ENCODE measurements at places on chromosomes 4 and X.
A peak's percentile ranks its signal among the peaks of the same experiment; 100 is the strongest.

- no peak for DNase-seq
Measured at GRCh38 chrX:116276261-116276660, 105.7 kb downstream of the AGTR2 start.

- DNase-seq = no peak
Measured at GRCh38 chr4:153592064-153592463, 92.0 kb upstream of the TLR2 start.

- no peak for DNase-seq
Measured at GRCh38 chr4:10421344-10422055, 35.7 kb downstream of the ZNF518B start.

GRCh38 chr4:1241936-1242505, 6.9 kb downstream of the CTBP1 start:
- no peak for DNase-seq

DNA sequence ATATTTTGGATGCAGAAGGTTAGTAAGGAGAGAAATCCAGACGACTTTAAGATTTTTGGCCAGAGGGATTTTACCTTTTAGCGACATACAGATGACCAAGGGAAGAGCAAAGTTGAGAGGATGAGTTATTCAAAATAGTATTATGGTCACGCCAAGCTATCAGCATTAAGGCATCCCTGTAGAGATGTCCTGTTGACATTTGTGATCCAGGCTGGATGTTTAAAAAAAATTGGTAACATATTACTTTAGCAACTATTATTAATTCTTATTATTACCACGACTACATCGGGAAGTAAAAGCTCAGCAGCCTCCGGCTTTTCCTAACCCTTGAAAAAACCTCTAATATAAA, 562 bp upstream of the OSTC start:
- no peak for DNase-seq

- no peak for DNase-seq
Measured at GRCh38 chr4:166987026-166987425, 247.3 kb downstream of the SPOCK3 start.

DNA sequence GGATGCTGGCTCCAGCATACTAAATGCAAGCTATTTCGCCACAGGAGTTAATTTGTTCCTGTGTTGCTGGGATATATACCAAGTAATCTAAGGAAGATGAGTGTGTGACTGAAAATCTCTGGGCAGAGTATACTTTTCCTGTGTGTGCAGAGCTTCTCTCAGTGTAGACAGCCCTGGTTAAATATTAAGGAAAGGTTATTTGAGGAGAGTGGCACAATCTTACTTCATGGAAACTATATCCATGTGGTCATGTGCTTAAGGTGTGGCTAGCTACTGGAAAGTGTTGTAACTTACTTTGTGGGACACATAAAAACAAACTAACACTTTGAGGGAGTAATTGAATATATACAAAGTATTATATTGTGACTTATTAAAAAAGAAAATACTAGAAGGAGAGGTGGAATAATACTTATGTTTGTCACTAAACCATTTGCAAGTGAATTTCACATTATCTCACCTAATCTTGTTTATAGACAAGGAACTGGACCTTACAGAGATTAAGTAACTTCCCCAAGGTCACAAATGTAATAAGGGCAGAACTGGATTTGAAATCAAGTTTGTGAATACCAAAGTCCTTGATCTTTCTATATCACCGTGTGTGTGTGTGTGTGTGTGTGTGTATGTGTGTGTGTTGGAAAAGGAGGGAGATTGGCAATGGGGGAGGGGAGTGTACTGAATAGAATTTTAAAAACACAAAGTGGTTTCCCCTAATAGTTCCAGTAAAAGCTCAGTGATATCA, 408.2 kb upstream of the NR3C2 start:
- no peak for DNase-seq

- no peak for DNase-seq
Measured at GRCh38 chrX:29299684-29300083, 712.4 kb downstream of the IL1RAPL1 start.

DNA sequence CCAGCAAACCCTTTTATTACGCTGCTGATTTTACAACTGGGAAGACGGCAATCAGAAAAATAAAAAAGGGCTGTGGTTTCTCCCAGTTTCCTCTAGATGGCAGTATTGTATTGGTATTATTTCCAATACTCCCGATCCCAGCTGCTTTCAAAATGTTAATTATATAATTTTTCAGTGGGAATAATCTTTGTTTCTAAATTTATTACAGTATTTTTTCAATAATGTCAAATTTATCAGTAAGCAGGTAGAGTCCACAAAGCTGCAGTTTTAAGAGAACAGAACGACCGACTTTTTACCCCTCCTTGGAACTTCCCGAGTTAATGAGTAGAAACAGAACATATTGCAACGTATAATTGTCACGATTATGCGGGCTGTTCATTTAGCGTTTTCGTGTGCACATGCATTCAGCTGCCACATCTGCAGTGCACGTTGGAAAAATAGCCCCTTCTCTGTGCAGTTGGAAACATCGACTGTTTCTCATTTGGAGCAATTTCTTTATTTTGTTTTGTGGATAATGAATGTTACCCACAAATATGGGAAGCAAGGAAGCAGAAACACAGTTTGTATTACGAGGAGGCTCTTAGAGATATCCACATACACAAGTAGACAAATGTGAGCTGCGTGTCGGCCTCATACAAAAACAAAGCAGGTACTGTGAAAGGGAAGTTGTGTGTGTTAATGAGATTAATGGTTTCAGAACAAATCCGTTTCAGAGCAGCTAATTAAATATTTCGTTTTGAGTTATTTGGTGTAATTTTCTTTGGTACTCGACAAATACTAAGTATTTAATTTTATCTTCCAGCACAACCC, 188.0 kb downstream of the STIM2 start:
- no peak for DNase-seq

GRCh38 chr4:159141193-159141592, 38.3 kb downstream of the RAPGEF2 start:
- no peak for DNase-seq

GRCh38 chr4:187615972-187616371, 379.6 kb upstream of the ZFP42 start:
- DNase-seq = no peak

GRCh38 chrX:39603230-39603629, 494.5 kb downstream of the BCOR start:
- DNase-seq = no peak

DNA sequence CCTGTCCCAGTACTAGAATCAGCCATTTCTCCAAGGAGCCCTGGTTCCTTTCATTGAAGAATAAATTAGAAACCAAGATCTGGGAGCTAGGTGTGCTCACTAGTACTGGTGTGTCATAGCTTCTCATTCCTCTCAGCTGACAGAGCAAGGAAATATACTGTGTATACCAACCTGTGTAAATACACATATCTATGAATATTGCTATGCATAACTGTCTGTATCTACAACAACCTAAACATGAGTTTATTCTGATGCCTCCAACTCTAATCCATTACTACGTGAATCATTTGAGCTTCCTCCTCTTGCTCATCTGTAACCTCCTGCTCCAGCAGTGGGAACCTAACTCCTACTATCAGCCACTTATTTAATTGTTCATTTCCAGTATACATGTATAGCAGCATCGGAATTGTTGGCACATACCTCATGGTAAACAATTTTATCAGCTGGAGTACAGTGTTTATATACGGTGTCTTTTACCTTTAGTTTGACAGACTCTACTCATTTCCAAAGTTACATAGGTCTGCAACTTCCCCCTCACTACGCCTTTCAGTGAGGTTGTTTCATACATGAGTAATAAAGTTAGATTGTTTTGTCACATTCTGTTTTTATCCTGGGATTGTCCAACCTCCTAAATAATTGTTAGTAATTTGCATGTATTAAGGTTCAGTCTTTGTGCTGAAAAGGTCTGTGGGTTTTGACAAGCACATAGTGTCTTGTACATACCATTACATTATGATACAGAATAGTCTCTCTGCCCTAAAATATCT, 7.1 kb upstream of the SCRG1 start:
- DNase-seq = no peak

DNA sequence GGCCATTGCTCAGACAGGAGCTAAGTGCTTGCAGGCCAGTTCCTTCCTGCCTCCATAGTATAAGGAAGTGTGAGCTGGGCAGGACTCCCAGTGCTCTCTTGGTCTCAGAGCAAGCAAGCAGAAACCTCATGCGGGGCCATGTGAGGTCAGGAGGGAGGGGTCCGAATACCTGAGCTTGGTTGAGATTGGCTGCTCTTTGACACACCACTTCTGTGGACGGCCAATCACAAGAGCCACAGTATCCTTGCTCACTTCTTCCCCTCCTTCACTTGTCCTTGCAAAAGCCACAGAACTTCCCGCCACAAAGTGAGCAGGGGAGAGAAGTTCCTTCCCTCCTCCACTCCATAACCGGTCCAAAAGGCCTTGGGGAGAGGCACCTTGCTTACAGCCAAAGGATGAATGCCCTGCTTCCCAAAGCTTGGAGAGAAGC, 56.7 kb downstream of the PRPS1 start:
- peak; percentile 81 for DNase-seq

DNA sequence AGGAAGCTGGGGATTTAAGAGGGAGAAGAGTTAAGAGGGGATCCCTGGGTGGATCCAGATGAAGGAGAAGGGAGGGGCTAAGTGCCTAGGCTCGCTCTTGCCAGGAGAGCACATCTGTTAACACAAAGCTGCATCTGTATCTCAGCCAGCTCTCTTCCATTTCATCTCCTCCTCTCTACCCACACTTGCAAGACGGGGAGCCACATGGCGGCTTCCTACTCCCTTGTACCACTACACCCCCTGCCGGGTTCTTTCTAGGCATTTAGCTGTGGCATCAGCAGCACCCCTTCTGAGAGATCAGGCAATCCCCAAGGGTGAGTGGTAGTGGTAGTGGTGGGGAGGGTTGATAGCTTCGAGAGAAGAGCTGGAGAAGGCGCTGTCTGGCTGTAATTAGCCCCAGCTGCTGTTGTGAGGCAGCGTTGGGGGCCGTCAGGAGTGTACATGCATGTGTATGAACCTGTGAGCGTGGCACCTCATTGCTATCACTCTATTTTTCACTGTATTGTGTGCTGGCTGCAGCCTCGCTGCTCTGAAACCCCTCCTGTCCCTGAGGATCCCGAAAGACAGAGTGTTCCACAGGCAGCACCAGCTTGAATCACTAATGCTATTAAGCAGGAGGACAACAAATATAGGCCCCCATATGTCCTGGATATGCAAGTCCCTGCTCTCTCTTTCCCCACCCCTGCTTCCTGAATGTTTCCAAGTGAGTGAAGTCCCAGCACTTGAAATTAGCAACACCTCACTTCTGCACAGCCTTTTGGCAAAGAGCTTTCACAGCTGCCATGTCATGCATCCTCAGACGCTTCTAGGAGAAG, 73.7 kb downstream of the RTL9 start:
- no peak for DNase-seq

DNA sequence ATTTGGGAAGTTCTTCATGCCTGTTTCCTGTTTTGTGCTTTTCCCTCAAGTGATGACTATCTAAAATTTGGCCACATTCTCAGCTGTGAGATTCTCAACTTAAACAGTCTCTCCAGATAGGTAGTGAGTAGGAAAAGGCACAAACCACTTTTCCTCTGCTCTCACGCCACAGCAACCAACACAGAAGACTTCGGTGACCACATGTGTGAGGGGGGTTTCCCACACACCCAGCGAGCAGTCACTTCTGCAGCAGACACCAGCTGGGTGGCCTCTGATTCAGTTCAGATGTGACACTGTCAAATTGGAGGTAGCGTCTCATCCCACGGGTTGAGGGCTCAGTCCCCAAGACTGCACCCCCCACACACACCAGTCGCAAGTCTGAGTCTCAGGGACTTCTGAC, 25.1 kb upstream of the CLDN34 start:
- DNase-seq = no peak

GRCh38 chr4:187577941-187578480, 417.6 kb upstream of the ZFP42 start:
- no peak for DNase-seq

DNA sequence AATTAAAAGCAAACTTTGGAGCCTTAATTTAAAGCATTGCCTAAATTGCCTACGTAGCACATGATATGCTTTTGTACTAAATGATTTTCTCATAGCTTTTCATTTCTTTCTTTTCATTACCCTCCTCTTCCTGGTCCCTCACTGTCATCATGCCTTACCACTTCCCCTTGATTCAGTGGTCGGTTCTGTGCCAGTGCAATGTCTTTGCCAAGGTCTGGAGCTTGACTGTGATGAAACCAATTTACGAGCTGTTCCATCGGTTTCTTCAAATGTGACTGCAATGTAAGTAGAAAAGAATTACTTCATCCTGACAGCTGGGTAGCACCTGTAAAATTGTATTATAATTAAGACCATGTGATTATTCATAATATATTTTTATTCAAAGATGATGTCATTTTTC, 72.5 kb downstream of the C4orf46 start:
- no peak for DNase-seq
